CD4-positive, alpha-beta T cell treated with Interferon alpha-2 for 1 hour (primary cell): ENCODE measurements at places on chromosomes 12 and 14.

- DNase-seq: no peak
These were observed 90.2 kb downstream of the KDM2B start for GRCh38 chr12:121490401-121491281.

- peak; percentile 2 for DNase-seq
These were observed 7.4 kb downstream of the RAN start for GRCh38 chr12:130879212-130879686.

- DNase-seq: no peak
These were observed 17.3 kb downstream of the COX14 start for GRCh38 chr12:50129290-50129689.

DNA sequence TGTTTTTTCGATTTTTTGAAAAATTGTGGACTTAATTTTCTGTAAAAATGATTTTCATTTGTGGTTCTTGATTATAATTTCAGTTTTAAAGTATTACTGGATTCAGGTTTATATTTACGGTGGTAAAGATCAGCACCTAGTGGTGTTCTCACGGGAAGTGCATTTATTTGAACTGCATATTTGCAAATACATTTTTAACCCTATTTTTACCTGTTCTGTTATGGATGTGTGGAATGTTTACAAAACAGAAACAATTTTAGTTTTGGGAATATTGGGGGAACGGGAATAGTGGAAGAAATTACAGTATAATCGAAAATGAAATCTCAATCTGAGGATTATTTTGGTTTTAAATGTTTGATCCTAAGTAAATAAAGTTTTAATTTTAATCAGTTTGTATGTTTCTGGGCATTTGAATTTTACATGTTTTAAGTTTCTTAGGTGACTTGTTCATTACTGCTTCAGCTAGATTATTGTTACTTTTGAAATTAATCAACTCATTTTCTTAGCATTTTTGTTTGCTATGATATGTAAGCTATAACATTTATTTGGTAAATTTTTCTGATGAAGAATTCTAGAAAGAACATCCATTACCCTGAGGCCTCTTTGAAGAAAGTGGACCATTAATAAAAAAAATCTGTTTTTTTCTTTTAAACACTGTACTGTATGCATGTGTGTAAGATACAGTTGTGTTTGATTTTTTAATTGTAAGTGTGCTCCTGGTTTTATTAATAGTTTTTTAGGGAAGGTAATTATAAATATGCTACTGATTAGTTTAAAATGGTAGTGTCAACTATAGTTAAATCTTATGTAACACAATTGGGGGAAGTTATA, 942 bp downstream of the ATF7IP start:
- peak; percentile 64 for DNase-seq

DNA sequence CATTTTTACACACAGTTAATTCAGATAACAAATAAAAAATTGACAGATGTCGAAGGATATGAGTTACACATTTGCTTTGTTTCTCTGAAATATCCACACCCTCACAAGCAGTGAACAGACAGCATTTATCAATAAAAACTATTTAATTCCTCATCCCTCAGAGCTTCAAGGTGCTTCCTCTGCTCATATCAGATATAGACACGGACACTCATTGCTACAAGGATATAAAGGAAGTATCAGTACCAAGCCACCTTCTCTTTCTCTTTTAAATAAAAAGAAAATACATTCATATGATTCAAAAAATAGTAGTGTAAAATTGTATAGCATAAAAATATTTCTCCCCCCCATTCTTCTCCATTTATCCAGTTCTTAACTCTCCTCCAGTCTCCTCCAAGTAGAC, 21.9 kb upstream of the MAGOHB start:
- DNase-seq: no peak

GRCh38 chr14:61533513-61534255, 161.6 kb upstream of the HIF1A start:
- no peak for DNase-seq

- DNase-seq: no peak
These were observed 29.5 kb downstream of the SLC25A21 start for GRCh38 chr14:37142835-37143401.

DNA sequence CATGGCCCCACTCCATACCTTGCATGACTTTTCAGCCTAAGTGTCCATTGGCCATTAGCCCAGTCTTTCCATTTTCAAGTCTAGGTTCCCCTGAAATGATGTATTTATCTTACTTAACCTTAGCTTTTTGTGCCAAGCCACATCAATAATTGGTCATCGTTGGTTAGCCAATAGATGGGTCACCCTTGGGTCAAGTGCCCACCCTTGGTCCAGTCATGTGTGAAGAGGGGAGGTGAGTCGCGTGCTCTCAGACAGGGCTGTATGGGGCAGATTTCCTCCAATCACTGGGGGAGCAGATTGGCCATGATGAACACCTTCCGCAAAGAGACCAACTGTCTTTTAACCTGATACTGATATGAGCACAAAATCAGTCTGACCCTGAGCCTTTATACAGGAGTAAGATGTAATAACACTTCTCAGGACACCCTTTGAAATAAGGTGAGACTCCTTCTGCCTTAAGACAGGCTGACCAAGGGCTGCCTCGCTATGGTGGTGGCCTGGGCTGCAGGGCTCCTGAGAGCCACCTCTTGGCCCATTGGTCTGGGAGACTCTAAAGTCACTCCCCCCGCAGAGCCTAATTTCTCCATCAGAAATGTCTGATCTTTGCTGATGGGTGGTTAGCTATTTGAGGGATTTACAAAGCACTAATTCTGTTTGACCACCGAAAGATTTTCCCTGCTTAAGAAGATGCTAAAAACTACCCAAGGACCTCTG, 143.2 kb downstream of the ZFP36L1 start:
- DNase-seq: no peak

- no peak for DNase-seq
These were observed 334.1 kb downstream of the BCL11B start for GRCh38 chr14:98937712-98938505.

DNA sequence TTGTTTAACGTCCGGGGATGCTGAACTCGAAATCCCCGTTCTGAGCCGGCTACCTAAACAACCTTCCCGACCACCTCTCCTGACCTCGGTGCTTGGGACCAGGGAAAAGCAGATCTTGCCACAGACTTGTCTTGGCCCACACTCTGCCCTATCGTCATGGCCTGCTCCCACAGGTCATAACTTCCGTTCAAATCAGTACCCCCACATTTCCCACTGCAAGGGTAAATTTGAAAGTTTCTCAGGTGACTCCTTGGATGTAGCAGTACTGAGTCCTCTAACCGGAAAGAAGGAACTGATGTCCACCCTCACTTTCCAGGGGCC, 612 bp upstream of the RBM23 start:
- no peak for DNase-seq

- no peak for DNase-seq
These were observed 34.3 kb upstream of the NCOR2 start for GRCh38 chr12:124601706-124602105.

DNA sequence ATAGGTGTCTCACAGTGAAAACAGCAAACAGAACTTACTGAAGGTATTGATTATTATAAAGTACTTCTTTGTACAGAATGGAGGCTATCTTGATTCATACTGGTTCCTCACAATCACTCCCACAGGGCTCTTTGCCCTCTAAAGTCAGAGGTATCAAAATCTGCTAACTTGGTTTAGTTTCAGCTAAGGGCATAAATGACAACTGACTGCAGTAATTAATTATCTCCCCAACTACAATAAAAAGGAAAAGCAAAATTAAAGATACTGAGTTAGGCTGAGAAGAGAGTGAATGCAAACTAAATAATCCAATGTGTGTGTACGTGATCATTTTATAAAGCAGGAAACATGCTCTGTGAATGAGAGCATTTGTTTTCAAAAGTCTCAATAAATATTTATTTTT, 338.7 kb downstream of the ACSS3 start:
- no peak for DNase-seq

DNA sequence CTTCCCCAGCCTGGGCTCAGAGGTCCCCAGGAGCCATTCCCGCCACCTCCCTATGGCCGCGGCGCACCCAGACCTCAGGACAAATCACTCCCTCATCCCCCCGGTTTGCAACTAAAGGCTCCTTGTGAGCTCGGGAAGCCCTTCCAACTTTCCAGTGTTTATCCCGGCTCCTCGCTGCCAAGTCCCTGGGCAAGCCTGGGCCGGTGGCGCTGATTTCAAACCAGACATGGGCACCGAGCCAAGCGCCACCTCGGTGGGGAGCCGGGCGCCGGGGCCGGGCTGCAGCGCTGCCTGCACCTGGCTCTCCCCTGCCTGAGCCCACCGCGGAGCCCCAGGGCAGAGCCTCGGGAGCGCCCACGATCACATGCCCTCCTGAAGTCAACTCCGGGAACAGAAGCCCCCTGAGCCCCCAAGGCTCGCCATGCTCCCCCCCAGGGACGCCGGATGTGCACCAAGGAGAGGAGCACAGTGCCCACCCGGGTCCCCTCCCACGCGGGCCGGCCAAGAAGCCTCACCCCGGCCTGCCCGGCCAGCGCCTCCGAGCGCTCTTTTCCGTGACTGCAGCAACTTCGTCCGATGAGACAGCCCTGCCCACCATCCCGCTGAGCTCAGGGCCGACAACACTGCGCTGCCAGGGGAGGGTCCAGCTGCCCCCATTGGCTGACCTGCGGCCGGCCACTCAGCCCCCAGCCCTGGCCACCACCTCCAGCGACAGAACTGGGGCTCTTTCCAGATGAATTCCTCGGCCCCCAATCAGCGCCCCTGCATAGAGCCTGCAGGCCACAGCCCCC, 50.0 kb downstream of the NCOR2 start:
- DNase-seq: no peak

DNA sequence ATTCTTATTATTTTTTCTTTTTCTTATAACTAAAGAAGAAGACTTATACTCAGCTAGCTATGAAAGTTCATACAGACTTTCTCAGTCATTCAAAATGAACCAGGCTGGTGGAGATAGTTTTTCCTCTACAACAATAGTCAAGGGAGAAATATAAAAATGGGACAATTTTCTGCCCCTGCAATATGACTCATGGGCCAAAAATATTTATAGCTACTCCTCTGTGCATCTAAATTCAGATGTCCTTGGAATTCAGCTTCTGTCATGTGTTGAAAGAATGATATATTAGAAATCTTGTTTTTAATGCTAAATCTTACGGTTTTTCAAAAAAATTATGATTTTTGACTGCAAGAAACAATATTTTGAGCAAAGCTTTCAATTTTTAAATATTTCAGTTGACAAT, 237.2 kb upstream of the SYT10 start:
- no peak for DNase-seq

GRCh38 chr12:120903412-120904196, 554 bp downstream of the SPPL3 start:
- DNase-seq: peak; percentile 81

DNA sequence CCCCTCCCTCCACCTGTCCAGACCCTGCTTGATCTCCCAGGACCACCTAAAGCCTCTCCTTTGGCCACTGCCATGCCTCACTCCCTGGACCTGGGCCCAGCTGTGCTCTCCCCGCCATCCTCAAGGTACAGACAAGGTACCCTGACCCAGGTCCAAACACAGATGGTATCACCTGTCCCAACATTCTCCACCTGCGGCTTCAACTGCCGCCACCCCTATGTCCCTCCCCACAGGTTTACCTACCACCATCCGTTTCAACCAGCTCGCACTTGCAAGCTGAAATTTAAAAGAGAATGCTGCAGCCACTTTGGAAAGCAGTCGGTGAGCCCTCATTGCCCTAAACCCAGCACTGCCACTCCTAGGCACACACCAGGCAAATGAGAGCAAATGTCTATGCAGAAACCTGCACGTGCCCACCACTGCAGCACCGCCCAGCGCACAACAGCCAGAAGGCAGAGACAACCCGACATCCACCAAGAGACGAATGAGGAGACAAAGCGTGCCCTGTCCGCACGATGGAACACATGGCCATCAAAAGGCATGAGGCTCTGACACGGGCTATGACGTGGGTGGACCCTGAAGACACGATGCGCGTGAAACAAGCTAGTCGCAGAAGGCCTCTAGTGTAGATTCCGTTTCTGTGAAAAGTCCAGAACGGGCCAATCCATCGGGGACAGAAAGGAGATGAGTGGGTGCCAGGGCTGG, 71.0 kb downstream of the RFLNA start:
- DNase-seq: no peak
